Right renal cortex interstitium (tissue), 3 donors: ENCODE measurements at places on chromosomes 5 and 9.

DNA sequence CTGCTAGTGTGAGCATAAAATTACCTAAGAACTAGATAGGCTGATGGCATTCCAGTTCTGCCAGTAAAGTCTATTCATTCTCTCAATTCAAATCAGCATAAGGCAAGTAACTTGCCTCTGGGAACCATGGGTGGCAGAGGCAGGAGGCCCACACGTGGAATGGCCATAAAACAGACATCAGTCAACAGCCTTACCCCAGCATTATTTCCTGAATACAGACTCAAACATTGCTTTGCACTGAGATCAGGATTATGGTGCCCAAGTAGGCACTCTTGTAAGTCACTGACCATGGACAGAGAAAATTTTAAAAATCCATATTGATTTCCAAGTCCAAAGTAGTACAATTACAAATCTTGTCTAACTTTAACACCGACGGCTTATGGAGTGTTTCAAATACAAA is 157.7 kb downstream of the NR2F1-AS1 start:
- DNase-seq = no peak

DNA sequence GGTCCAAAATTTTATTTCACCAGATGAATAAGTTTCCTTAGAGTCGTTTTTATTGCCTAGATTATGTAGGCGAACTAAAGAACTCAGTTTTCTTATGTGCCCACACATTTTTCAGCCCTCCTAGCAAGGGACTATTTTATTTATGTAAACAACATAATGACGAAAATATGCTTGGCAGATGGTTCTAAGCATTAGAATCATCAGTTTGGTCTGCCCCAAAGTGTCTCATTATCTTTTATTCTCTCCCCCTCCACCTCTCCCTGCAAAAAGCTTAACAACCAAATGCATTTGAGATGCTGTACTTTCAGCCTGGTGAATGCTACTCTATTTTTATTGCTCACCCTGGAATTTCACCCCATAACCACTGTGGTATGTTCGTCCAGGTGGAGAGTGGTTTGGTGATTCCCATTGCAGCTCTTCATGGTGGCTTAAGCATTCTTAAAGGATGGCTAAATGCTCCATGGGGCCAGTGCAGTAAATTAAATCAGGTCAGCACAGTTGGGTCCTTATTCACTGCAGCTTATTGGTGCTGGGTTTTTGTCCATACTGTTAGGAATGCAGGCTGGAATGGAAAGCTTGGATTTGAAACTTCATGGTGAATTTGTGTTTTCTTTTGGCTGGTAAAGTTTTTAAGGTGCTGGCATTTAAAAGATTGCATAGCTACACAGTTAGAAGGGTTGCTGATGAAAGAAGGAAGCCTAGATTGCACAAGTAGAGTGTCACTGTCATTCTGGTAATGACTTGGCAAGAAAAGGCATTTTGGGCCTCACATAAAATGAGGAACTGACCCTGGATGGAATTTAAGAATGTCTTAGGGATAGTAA is 39.2 kb downstream of the TLE4 start:
- DNase-seq = no peak

- DNase-seq = no peak
Measured at GRCh38 chr5:148666353-148666752, 12.0 kb upstream of the HTR4 start.

DNA sequence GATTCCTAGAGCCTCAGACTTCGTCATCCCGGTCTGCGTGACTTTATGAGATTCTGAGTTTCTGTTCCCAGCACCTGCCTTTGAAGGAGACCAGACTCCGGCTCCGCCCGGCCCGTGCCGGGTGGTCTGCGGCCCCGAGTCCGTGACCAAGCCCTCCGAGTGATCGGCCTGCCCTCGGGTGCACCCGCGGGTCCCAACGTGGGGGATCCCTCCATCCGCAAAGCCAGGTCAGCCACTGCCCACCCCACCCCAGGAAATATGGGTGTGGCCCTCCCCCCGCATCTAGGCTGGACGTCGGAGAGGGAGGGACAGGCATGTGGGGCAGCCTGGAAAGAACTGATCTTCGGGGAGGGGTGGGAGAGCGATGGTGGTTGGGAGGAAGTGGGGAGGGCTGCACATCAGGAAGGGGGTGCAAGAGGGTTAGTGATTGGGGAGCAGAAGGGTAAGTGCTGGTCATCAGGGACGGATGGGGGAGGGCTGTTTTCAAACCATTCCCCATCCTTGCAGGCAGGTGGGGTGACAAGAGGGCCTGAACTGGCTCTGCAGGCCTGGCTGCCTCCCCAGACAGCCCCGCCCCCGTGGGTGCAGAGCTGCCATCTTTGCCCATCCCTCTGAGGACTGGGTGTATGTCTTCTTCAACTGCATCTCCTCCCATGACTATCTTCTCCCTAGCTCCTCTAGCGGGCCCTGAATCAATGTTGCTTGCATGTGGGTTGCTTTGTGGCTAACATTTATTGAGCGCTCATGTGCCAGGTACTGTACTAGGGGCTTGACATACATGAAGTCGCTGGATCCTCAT is 747 bp downstream of the LRSAM1 start:
- no peak for DNase-seq

GRCh38 chr5:26948921-26949320 is 89.5 kb downstream of the CDH9 start:
- DNase-seq = no peak

DNA sequence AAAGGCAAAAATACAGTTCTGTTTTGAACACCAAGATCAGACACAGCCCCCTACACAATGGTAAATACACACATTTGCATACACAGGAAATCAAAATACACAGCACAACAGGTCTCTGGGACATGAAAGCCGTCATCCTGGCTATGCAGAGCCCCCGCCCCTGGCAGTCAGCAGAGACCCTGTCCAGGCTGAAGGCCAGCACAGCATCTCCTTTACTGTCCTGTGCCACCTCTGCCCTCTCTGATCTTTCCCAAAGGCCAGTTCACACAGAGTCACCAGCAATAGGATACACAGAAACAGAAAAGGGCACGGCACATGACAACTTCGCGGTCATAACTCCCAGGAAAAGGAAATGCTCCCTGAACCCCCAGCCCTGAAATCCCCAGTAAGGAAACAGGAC is 34.2 kb upstream of the SMU1 start:
- DNase-seq = no peak

- no peak for DNase-seq
Measured at GRCh38 chr9:117317192-117317591, 97.7 kb downstream of the ASTN2 start.

GRCh38 chr5:64292611-64293215 is 127.1 kb downstream of the RNF180 start:
- no peak for DNase-seq

GRCh38 chr5:163947848-163948666 is 442.6 kb downstream of the MAT2B start:
- no peak for DNase-seq

- DNase-seq = no peak
Measured at GRCh38 chr9:37692622-37693221, 42.0 kb downstream of the FRMPD1 start.

- DNase-seq = no peak
Measured at GRCh38 chr5:172876578-172876977, 42.5 kb downstream of the ERGIC1 start.

- no peak for DNase-seq
Measured at GRCh38 chr5:157785801-157786200, 42.3 kb downstream of the LSM11 start.

- DNase-seq = no peak
Measured at GRCh38 chr9:127629468-127630081, 17.5 kb downstream of the STXBP1 start.

GRCh38 chr5:73735032-73735734 is 109.2 kb downstream of the ARHGEF28 start:
- DNase-seq = no peak

DNA sequence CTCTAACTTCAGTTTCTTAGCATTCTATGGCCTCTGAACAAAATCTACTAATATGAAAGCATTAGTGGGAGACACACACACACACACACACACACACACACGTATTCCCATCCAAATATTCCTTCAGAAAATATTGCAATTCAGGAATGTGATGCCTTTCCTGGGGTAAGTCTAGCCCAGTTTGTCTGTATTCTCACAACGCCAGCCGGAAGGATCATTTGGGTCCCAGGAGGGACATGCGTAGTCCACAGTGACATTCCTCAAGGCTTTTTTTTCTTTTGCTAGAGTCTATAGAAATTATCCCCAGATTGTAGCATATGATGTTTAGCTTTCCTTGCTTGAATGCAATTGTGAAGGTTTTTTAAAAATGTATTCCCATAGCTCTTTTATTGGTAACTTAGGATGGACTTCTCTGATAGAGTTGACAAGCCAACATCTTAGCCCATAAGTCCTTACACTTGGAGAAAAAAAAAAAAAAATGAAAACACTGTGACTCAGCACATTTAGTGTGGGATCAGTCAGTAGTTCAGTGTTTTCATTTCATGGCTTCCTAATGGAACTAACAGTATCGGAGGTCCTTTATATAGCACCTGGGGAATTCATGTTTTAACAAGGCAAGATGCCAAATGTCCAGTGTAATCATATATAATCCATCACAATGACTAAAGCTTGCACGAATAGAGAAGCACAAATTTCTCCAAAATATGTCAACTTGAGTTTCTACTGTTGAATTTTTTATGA is 316.5 kb downstream of the DIRAS2 start:
- DNase-seq = no peak

GRCh38 chr5:145495741-145496140 is 339.4 kb downstream of the PRELID2 start:
- no peak for DNase-seq

GRCh38 chr5:161261668-161262323 is 284.7 kb downstream of the GABRB2 start:
- DNase-seq = no peak

GRCh38 chr5:115720888-115721287 is 95.1 kb upstream of the TMED7 start:
- DNase-seq = no peak

DNA sequence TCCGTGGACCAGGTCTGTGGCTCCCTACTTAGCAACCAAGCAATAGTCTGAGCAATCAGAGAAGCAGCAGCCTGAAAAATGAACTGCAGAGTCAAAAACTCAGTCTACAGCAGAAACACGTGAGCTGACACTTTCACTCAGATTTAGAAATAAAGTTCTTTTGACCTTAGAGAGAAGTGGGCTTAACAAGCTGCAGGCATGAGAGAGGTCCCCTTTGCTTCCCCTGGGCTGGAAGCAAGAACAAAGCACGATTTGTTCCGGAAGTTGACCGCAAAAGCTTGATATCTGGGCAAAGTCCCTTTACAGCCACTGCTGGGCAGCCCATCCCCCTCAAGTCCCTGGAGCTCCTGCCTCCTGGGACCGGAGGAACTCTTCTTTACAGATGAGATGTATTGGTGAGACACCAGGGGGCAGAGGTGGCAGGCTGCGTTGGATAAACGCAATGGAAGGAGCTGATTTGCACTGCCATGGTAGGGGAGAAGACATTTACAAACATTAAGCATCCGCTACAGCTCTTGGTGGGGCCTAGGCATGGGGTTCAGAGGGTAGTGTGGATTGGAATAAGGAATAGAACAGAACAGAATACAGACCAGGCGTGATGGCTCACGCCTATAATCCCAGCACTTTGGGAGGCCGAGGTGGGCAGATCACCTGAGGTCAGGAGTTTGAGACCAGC is 5.8 kb upstream of the SOWAHA start:
- no peak for DNase-seq

GRCh38 chr9:115495052-115495635 is 377.2 kb upstream of the TNC start:
- no peak for DNase-seq

DNA sequence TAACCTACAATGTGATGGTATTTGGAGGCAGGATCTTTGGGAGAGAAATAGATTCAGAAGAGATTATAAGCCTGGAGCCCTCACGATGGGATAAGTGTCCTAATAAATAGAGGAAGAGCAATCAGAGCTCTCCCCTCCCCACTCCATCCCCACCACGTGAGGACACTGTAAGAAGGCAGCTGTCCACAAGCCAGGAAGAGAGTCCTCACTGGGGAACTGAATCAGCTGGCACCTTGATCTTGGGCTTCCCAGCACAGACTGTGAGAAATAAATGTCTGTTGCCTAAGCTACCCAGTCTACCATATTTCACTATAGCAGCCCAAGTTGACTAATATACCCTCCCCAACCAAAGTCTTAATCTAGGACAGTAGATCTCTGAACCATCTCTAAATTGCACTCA is 118.1 kb downstream of the SUSD1 start:
- no peak for DNase-seq

GRCh38 chr5:179801304-179802206 is 5.1 kb downstream of the MGAT4B start:
- DNase-seq = no peak

GRCh38 chr9:137760426-137760825 is 117.2 kb upstream of the CACNA1B start:
- no peak for DNase-seq

GRCh38 chr9:87766697-87767096 is 40.8 kb downstream of the CTSL start:
- no peak for DNase-seq
